ENCODE measurements at places on chromosomes 6 and 20. TPM values are rescaled to one million over a fixed set of nuclear protein-coding genes. Genes with fewer than 3 reads are reported as not detected.

GRCh38 chr6:93792746-93793145 is 373.4 kb upstream of the EPHA7 start:
- peak; percentile 3 for DNase-seq

GRCh38 chr6:3351105-3351676 is 92.4 kb downstream of the PSMG4 start:
- DNase-seq: no peak

DNA sequence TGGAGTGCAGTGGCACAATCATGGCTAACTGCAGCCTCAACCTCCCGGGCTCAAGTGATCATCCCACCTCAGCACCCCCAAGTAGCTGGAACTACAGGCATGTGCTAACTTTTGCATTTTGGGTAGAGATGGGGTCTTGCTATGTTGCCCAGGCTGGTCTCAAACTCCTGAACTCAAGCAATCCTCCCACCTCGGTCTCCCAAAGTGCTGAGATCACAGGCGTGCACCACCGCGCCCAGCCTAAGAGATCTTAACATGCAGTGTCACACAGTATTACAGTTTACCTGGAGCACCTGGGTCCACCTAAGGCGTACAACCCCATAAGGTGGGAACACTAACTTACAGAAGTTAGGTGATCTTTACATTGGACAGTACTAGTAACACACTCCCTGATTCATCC is 29.5 kb downstream of the TMEM242 start:
- DNase-seq: no peak

The SIRT5 gene
- 6.1 TPM for total RNA-seq

DNA sequence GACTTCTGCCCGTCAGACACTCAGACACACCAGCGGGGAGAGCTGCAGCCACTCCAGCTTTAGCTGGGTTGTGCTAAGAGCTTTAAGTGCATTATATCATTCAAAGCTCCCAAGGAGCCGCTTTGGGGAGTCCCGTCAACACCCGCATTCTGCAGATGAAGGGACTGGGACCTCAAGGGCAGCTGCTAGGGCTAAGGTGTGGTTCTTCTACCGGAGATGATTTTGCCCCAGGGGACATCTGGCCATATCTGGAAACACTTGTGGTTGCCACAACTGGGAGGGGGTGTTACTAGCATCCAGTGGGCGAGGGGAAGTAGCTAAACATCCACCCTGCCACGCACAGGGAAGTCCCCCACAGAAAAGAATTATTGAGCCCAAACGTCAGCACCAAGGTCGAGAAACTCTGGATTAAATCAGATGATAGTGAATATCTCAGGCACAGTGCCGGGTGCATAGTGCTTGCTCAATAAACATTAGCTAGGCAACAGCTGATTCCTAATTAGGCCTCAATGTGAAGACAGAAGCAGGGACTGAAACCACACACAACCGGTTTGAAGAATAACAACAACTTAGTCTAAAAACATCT is 29.6 kb downstream of the PMEPA1 start:
- peak; percentile 6 for DNase-seq

DNA sequence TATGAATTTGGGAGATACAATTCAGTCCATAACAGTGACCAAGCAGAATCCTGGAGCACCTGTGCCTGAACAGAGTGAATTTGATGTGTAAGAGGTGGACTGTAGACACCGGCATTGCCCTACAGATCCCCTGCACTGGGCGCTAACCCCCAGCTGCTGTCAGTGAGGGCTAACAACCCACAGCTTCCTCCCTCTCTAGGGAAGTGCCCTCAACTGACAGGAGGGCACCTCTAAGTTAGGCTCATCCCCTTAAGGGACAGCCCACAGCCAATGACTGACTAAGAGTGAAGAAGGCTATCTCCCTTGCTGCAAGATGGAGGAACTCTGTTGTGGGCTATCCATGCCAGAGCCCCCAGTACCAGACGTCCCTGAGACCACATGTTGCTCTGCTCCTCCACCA is 15.3 kb upstream of the BPIFB1 start:
- no peak for DNase-seq

GRCh38 chr6:27213544-27214125 is 33.9 kb upstream of the PRSS16 start:
- no peak for DNase-seq

- DNase-seq: no peak
These were observed 17.5 kb upstream of the MRGBP start for GRCh38 chr20:62778601-62779416.

- DNase-seq: no peak
These were observed 44.3 kb upstream of the FRMD1 start for GRCh38 chr6:168123165-168123911.

GRCh38 chr6:106315765-106316374 is 9.7 kb downstream of the ATG5 start:
- DNase-seq: no peak

The KIF25 gene
- total RNA-seq: under 0.01 TPM

GRCh38 chr6:109740787-109741186 is 49.7 kb downstream of the FIG4 start:
- no peak for DNase-seq

The RAET1E gene
- under 0.01 TPM for total RNA-seq

The APCDD1L gene
- total RNA-seq: 2.9 TPM

- DNase-seq: no peak
These were observed 21.8 kb upstream of the AHI1 start for GRCh38 chr6:135519348-135519747.

GRCh38 chr20:49187330-49187850 is 744 bp downstream of the STAU1 start:
- peak; percentile 20 for DNase-seq

- DNase-seq: no peak
These were observed 371.9 kb upstream of the ID4 start for GRCh38 chr6:19465256-19465655.

The RNF144B gene
- total RNA-seq: 0.97 TPM

The CPNE5 gene
- total RNA-seq: 0.32 TPM

GRCh38 chr6:90780141-90780540 is 193.3 kb upstream of the MAP3K7 start:
- DNase-seq: no peak

The BTN2A1 gene
- 16.8 TPM for total RNA-seq

DNA sequence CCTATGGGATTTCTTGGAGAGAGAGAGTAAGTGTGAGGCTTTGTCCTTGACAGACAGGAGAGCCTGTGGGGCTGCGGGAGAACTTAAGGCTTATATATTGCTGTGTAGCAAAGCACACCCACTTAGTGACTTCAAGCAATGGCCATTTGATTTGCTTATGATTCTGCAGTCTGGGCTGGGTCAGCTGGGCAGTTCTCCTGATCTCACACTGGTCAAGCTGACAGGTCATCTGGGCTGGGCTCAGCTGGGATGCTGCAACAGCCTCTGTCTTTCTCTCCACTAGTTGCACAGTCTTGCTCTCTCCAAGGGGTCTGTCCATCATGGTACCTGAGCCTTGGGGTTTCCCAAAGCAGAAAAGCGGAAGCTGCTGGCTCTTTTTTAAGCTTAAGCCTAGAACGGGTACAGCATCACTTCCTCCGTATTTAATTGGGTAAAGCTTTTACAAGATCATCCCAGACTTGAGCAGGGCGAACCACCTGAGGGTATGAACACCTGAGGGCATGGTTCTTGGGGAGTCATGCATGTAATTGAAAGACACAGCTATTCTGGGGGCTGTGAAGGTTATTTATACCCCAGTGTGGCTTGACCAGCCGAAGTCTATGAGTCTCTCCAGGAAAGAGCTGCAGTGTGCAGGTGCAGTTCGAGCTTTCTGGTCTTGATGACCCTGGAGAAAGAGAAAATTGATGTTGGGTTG is 13.3 kb upstream of the GGTLC1 start:
- DNase-seq: no peak

The CD83 gene
- 0.32 TPM for total RNA-seq

GRCh38 chr6:136608991-136609390 is 58.8 kb upstream of the MAP7 start:
- peak; percentile 82 for DNase-seq

- DNase-seq: no peak
These were observed 17.0 kb downstream of the GSS start for GRCh38 chr20:34938466-34939163.

DNA sequence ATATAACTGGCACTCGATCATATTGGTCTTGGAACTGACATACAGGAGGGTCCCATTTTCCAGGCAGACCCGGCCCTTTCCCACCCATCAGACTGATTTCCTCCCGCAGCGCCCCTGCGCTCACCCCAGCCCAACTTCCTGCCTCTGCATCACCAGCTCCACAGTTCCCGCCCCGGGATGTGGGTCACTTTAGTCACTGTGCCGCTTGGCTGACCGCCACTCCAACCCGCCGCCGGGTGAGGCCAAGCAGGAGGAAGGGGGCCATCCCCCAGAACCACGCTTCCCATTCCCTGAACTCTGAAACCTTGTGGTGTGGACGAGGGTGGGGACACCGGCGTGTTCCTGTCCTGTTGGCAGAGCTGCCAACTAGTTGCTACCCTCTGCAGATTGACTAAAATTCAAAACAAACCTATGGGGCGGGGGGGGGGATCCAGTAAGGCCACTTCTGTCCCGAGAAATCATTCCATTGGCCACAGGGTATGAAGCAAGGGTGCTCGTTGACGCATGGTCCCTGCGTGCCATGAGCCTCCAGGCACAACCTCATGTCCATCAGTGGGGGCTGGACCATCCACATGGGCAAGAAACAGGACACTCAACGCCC is 12.3 kb downstream of the TGM2 start:
- peak; percentile 63 for DNase-seq

- no peak for DNase-seq
These were observed 379.5 kb upstream of the GJE1 start for GRCh38 chr6:141753180-141753579.

DNA sequence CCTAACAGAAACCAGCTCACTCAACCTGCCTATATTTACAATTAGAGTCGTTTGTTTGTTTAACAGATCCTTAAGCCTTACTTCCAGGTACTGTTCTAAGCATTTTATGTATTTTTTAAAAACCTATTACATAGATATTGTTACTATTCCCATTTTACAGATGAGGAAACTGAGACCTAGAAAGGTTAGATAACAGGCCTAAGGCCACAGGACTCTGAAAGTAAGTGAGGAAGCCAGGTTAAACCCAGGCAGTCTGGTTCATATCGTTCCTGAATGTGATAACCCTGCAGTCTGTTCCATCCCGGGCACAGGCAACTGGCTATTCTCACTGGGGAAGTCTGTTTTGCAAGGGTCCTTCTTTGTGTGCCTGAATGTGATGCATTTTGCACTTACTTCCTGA is 322.2 kb downstream of the FARS2 start:
- DNase-seq: no peak

- no peak for DNase-seq
These were observed 106.7 kb upstream of the IYD start for GRCh38 chr6:150261997-150262697.

DNA sequence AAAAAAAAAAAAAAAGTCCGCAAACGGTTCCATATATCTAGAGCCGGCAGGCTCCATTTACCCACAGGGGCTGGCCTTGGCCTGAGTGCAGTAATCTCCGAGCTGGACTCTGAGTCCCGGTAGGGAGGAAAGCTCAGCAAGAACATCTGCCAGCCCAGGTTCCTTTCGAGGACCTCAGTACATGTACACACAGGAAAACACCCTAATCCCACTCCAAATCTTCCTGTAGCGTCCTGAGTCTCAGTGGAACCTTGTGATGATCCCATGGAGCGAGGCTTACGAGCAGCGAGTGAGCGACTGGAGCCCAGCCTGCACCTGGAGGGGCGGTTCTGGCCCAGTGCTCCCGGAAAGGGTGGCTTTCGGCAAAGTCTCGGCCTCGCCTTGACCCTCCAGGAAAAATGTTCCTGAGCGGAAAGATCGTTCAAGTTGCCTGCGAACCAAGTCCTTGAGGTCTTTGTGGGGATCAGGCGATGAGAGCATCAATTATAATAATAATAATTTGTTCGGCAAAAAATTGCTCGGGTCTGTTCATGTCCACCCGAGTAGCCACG is 32.1 kb downstream of the PRSS16 start:
- no peak for DNase-seq

The EYA4 gene
- under 0.01 TPM for total RNA-seq

- DNase-seq: no peak
These were observed at the start of gene TMC2 for GRCh38 chr20:2536560-2536986. TMC2 (plus strand) TSS chr20:2536573; CDS start chr20:2536622, 49 bp downstream.

The PKIB gene
- total RNA-seq: 12.2 TPM

The TUBB2A gene
- 90.7 TPM for total RNA-seq

- no peak for DNase-seq
These were observed at the start of gene DLGAP4 for GRCh38 chr20:36305602-36306551. DLGAP4 (plus strand) TSS chr20:36306339; CDS start chr20:36431718, 125,379 bp downstream.

GRCh38 chr6:167034056-167034455 is 34.9 kb downstream of the CEP43 start:
- DNase-seq: no peak

GRCh38 chr6:148461986-148462577 is 119.4 kb downstream of the SASH1 start:
- DNase-seq: peak; percentile 44

- DNase-seq: no peak
These were observed 279.9 kb upstream of the RNF24 start for GRCh38 chr20:4295226-4295625.

The C20orf202 gene
- total RNA-seq: not detected

- no peak for DNase-seq
These were observed 514.1 kb downstream of the GRIK2 start for GRCh38 chr6:101907356-101908217.

DNA sequence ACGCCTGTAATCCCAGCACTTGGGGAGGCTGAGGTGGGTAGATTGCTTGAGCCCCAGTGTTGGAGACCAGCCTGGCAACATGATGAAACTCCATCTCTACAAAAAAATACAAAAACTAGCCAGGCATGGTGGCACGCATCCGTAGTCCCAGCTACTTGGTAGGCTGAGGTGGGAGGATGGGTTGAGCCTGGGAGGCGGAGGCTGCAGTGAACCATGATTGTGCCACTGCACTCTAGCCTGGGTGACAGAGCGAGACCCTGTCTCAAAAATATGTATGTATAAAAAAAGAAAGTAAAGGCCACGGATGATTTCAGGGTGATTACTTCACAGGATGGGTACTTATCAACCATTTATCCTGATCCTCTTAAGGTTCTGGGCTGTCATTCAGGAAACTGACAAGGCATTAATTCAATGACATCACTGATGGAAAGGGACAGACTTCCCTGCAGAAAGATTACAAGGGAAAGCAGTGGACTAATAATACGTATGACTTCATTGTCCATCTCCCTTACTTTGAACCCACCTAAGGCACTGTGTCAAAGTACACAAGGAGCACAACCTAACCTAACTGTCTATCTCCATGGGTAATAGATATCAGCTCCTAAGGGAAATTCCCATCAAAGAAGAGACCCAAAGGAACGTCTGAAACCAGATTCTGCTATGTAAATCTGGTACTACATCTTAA is 61.2 kb downstream of the ZMYND8 start:
- DNase-seq: no peak

DNA sequence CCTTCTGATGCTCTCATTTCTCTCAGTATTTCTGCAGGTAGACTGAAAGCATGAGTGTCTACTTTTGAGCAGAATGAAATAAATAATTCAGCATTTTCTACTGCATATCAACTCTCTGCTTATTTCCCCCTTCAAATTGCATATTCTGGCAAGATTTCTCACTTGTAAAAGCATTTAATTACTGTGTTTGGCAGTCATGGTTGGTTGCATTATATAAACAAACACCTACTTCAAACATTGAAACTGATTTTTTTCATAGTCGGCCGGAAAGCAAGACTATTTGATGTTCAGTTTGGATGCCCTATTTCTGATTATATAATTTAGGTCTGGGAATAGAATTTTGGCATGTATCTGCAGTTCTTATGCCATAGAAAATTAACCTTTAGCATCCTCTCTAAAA is 73.1 kb downstream of the PLEKHG1 start:
- no peak for DNase-seq

Data from fibroblast of villous mesenchyme (primary cell).